AML-193 (cell line): ENCODE measurements at places on chromosomes 16 and 17.

GRCh38 chr17:67068999-67069398, 24.6 kb downstream of the CACNG1 start:
- DNase-seq, result no peak

GRCh38 chr17:72870367-72870985, 222.0 kb downstream of the SLC39A11 start:
- no peak for DNase-seq

DNA sequence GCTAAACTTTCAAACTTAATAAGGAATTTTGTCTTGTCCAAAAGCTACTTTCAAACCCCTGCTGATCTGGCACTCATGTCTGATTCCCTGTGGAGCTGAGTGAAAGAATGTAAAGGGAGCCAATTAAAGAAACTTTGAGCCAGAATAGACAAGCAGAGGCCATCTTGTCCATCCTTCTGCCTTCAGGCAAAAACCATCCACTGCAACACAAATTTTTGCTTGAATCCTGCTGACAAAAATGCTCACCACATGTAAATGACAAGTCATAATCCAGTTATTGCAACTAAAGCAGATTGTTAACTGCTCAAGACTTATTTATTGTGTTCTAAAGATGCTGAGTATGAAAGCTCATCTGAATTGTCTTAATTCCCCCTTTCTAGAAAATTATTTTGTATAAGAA, 124.0 kb upstream of the HLF start:
- DNase-seq, result no peak

DNA sequence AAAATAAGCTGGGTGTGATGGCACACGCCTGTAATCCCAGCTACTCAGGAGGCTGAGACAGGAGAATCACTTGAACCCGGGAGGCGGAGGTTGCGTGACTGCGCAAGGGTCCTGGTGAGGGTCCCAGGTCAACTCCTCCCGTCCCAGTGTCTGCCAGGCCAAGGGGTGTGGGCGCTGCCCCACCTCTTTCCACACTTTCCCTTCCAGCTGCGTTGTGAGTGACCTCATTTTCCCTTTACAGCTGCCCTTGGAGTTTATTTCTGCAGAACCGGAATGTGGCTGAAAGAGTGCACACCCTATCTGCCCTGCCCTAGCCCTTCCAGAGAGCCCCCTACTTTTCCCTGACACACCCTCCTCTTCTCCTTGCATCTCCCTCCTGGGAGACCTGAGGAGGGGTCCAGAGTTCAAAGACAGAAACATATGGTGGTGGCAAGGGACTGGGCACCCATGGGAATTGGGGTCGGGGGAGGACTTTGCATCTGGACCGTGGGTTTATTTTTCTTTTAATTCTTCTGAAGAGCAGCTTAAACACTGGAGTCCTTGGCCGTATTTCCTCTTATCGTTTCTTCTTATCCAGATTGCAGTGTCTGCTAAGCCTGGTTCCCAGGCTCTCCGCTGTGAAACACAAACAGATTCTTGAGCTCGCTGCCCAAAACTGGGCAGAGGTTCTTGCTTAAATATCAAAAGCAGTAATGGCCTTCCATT, 20.9 kb downstream of the MRC2 start:
- no peak for DNase-seq
